HFFc6 (cell line): ENCODE measurements at places on chromosomes 11 and 22.
A peak's percentile ranks its signal among the peaks of the same experiment; 100 is the strongest.

GRCh38 chr11:118152020-118152551, 537 bp downstream of the SCN4B start:
- no peak for DNase-seq

DNA sequence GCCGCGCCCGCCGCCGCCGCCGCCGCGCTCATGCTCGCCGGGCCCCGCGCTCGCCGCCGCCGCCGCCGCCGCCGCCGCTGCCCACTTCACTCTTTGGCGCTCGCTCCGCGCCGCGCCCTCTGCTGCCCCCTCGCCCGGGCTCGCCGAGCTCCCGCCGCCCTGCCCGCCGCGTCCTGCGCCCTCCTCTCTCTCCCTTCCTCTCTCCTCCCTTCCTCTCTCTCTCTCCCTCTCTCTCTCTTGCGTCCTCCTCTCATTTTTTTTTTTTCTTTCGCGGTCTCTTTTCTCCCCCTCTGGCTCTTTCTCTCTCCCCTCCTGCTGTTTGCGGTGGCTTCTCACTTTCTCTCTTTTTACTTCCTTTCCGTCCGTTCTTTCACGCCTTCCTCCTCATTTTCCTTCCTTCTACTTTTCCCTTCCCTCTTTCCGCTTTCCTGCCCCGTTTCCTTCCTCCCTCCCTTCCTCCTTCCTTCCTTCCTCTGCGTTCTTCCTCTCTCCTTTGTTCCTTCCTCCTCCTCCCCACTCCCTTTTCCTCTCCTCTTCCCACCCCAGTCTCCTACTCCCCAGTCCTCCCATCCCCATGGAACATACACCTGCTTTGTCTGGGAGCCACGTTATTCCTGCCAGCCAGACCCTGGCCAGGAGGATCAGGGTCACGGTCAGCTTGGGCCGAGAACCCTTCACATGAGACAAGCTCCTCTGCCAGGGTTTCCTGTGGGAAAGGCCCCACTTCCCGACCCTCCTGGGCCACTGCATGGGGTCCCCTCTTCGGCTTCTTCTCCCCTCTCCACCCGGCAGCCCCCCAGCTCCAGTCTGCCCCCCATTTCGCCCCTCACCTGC, 19.3 kb upstream of the SHISAL1 start:
- DNase-seq: no peak

GRCh38 chr11:64848826-64849597, 4.6 kb upstream of the CDC42BPG start:
- DNase-seq: no peak

DNA sequence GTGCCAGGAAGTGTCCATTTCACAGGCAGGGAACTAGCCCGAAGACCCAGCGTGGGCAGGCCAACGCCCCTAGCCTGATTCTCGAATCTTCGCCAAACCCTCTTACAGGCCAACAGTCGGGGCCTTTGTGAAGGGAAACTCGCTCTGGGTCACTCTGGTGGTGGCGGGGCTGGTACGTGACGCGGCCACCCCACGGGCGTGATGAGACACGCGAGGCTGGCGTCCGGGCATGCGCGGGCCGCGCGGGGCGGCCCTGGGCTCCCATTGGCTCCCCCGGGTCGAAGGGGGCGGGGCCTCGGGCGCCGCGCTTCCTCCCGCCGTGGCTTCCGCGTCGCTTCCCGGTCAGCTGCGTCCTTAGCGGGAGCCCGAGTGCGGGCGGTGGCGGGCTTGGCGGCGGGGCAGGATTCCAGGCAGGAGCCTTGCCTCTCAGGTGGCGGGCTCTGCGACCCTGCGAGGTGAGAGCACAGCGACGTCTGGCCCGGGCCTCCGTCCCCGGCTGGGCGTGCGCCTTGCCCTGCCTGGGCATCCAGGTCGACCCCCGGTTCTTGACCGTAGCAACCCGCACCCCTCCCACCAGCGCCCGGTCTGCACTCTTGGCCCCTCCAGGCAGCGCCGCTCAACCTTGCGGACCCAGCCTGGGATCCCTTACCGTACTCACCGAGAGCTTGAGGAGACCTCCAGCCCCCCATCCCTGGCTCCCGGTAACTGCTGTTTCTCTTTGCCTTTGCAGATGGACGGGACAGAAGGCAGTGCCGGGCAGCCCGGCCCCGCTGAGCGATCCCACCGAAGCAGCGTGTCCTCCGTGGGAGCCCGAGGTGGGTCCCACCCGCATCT, at the start of gene FRMD8:
Gene FRMD8, plus strand, starts transcription at position 331 of the 834 bp plus-strand sequence. Its CDS starts 400 bp downstream, at position 731.
- DNase-seq: peak; percentile 64

GRCh38 chr11:100640071-100640470, 47.0 kb upstream of the ARHGAP42 start:
- DNase-seq: no peak

DNA sequence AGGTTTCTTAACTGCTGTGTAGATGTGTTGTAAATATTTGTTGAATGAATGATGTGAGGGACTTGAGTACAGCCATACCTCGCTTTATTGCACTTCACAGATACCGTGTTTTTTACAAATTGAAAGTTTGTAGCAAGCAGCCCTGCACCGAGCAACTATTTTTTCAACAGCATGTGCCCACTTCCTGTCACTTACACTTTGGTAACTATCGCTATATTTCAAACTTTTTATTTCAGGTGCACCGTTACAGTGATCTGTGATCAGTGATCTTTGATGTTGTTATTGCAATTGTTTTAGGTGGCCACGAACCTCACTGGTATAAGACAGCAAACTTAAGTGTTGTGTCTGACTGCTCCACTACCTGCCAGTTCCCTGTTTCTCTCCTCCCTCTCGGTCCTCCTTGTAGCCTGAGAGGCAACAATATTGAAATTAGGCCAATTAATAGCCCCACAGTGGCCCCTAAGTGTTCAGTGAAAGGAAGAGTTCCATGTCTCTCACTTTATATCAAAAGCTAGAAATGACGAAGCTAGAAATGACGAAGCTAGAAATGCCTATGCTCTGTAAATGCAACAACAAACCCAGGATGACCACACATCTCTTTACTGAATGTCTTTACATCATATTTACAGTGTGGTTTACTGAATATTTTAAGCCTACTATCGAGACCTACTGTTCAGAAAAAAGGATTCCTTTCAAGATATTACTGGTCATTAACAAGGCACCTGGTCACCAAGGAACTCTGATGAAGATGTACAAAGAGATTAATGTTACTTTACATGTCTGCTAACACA, 1.0 kb downstream of the SFI1 start:
- DNase-seq: no peak

DNA sequence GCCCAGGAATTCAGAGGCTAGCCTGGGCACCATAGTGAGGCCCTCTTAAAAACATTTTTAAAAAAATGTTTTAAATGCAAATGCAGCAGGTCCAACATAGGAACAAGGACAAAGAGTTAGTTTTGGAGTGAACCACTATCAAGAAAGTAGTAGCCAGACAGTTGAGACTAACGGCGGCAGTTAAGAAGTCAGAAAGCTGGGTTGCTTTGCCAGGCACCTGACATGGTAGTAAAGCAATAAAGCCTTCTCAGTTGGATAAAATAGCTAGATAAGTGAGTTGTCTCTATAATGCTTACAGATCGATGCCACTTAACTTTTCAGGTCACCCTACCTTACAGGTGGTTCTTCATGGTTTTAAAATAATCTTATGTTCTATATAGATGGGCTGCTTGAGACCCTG, 16.9 kb upstream of the DDX17 start:
- DNase-seq: no peak

- no peak for DNase-seq
Measured at GRCh38 chr11:8339592-8340022, 75.9 kb upstream of the LMO1 start.

GRCh38 chr11:72305077-72305476, 61.1 kb upstream of the PHOX2A start:
- DNase-seq: no peak

GRCh38 chr11:110527146-110527545, 97.4 kb downstream of the FDX1 start:
- DNase-seq: peak; percentile 7

DNA sequence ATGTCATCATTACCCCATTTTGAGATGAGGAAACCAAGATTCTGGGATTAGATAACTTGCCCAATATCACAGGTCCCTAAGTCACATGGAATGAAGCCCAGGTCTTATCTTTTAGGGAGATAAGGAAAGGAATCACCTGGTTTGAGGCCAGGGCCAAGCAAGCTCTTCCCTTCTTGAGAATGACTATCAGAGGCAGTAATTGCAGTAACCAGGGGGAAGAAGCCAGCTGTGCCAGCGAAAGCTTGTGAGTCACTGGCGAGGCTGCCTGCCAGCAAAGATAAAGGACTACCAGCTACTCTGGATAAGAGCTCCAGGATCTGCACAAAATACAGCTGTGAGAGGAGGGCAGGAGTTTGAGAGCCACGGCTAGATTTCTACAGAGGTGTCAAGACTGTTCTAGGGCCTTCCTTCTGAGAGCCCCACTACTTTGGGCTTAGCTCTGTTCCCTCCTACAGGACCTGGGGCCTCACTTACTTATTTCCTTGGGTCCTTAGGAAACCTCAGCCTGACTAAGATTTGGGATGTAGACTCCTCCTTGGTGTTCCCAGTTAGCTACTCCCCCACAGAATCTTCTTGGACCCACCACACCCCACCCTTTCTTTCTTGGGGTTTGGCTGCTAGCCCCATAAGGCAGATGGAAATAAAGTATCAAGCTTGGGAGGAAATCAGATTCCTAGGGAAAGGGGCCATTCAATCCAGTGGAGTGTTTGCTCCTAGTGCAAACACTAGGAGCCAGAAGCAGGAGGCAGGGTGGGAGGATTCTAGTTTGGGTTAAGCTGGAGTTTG, 9.7 kb upstream of the CCKBR start:
- peak; percentile 75 for DNase-seq

GRCh38 chr11:8168485-8169257, at the start of gene RIC3:
Gene RIC3 (minus strand): TSS chr11:8169025. CDS start chr11:8168989, 36 bp downstream.
- DNase-seq: no peak

- DNase-seq: no peak
Measured at GRCh38 chr11:126058105-126058874, 4.4 kb downstream of the CDON start.

GRCh38 chr11:14357881-14358728, 878 bp downstream of the RRAS2 start:
- DNase-seq: peak; percentile 45

- peak; percentile 23 for DNase-seq
Measured at GRCh38 chr22:35191412-35191811, 65.9 kb upstream of the HMGXB4 start.

DNA sequence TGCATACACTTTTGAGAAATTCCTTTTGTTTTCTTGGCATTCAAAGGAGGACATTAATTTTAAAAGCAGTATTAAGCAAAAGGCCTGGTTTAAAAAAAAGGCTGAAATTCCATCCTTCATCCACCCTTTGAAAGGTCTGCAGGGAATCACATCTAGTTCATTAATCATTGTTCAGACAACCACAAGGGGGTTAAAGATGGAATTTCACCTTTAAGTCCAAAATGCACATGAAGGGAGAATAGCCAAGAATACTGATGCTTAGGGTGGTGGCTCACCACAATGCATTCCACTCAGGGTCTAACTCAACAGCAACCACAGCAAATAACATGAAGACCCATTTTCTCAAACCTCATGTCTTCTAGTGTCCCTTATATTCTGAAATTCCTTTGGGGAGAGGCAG, 256.9 kb downstream of the CADM1 start:
- no peak for DNase-seq

DNA sequence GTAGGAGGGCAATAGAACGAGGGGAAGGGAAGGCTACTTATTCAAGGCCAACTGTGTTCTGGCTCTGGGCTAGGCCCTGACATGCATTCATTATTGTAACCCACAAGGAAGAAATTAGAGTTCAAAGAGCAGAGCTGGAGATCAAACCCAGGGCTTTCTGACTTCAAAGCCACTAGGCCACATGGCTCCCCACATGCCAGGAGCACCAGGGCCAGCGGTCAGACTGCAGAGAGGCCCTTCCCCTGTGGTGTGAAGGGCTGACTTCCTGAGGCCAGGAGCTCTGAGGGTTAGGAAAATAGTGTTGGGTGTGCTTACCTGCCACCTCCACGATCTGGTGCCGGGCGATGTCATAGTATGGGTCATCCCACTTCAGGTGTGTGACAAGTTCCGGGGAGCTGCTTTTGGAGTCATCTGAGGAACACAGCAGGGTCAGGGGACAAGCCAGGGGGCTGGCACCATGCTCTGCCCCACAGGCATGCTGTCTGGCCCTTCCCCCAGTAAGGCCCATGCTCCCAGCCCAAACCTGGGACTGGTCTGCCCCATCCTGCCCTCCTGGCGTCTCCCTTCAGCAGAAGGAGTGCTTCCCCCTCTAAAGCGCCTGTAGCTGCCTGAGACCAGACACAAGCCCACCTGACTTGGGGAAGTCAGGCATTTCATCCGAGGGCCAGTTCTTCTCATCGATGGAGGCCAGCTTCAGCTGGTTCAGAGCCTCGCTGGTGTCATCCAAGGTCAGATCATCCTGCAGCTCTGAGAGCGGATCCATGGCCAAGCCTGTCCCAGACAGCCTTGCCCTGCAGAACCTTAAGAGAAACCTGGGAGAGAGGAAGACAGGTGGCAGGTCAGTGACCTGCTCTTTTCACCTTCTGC, 4.8 kb downstream of the ARHGAP1 start:
- no peak for DNase-seq

GRCh38 chr11:8020244-8020597, 33.1 kb downstream of the EIF3F start:
- DNase-seq: no peak

- no peak for DNase-seq
Measured at GRCh38 chr11:33897761-33898375, 6.0 kb upstream of the LMO2 start.

DNA sequence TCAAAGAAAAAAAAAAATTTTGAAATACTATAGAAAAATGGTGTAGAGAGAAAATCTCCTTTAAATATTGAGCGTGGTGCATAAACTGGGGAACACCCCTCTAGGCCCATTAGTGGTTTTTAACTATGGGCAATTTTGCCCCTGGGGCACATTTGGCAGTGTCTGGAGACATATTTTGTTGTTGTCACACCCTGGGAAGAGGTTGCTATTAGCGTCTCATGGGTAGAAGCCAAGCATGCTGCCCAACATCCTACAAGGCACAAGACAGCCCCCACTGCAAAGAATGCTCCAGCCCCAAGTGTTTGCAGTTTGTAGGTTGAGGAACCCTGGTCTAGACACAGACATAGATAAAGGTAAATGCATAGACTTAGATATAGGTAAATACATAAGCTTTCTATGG, 92.6 kb downstream of the KIAA1671 start:
- no peak for DNase-seq

- DNase-seq: no peak
Measured at GRCh38 chr22:38446018-38446601, 8.9 kb downstream of the KCNJ4 start.

- DNase-seq: peak; percentile 83
Measured at GRCh38 chr22:31661851-31662667, at the start of gene PISD. Gene PISD (minus strand): TSS chr22:31662215. CDS start chr22:31662208, 7 bp downstream.

DNA sequence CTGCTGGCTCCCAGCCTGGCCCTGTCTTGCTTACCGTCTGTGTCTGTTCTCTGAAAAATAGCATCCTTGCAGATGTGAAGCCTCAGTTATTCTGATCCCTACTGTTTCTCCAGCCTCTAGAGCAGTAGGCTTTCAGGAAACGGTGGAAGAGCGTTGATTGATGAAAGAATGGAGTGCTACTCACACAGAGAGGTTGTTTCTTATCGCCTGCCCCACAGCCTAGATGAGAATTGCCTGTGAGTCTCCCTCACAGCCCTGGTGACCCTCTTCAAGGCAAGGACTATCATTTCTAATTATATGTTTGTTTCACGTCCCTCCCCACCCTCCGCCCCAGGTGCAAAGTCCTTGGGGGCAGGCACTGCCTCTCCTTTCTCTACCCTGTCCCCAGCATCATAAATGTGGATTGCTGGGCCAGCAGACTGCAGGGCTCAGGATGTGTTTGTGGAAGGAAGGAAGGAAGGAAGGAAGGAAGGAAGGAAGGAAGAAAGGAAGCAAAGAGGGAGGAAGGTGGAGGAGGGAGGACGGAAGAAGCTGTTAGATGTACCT, 575.3 kb upstream of the B3GAT1 start:
- no peak for DNase-seq
